ENCODE measurements at places on chromosomes 5 and 9. TPM values are rescaled to one million over a fixed set of nuclear protein-coding genes. Genes with fewer than 3 reads are reported as not detected.

Gene GALNT12
- 25.9 TPM for total RNA-seq

Gene PCDHGA2
- 2.9 TPM for total RNA-seq

DNA sequence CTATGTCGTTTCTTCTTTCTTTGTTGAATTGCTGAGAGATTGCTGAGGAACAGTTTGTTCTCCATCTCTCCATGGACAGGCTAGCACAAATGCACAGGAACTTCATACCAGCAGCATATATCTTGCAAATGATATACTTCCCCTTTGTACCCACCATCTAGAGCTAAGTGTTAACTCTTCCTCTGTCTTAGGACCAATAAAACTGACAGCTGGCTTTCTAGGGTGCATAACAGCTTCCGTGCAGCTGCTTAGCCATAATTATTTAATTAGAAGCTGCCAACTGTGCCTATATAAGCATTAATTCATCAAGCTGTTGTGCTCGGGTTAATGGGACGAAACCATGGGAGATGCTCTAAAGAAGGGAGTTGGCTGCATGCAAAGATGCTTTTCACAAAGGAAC is 38.7 kb downstream of the KCTD16 start:
- no peak overlapping the region for H3K27ac ChIP-seq
- no peaks in the 10 kb centered on the region for H3K27me3 ChIP-seq
- H3K36me3 ChIP-seq = no peaks in the 10 kb centered on the region
- peaks cover 4% of the 10 kb centered on the region for H3K4me1 ChIP-seq
- DNase-seq = no peak

DNA sequence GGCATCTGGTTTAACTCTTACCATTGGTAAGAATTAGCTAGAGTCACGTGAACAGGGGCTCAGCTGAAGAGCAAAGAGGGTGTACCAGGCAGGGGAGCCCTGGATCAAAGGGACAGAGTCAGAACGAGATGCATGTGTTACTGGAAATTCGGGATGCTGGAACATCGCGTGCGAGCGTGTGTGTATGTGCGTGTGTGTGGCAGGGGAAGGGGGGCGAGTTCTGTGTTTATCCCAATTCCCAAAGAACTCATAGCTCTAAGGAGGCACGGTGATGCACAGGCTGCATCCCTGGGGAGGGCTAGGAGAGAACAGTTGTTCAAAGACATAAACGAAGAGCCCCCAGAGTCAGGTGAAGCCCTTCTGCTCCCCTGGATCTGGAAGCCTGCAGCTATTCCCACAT is 353.3 kb downstream of the GADD45G start:
- no peak overlapping the region for H3K4me3 ChIP-seq
- no peaks in the 10 kb centered on the region for H3K36me3 ChIP-seq
- peaks cover 10% of the 10 kb centered on the region for H3K4me1 ChIP-seq
- H3K27me3 ChIP-seq = no peaks in the 10 kb centered on the region
- H3K27ac ChIP-seq = no peak overlapping the region
- no peak for DNase-seq

DNA sequence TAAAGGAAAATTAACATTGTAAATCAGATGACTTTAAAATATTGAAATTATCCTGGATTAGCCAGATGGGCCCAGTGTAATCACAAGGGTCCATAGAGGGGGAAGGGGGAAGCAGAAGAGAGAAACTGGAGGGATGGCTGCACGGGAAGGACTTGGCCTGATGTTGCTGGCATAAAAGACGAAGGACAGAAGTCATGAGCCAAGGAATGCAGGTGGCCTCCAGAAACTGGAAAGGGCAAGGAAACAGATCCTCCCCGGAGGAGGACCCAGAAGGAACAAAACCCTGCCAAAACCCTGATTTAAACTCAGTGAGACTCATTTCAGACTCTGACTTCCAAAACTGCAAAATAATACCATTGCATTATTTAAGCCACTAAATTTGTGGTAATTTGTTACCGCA is 100.2 kb downstream of the ADAMTS2 start:
- DNase-seq = no peak
- H3K4me1 ChIP-seq = no peaks in the 10 kb centered on the region
- no peak overlapping the region for H3K4me3 ChIP-seq
- H3K36me3 ChIP-seq = no peaks in the 10 kb centered on the region
- no peaks in the 10 kb centered on the region for H3K27me3 ChIP-seq

GRCh38 chr9:134174073-134174449 is 9.7 kb upstream of the RNU6ATAC start:
- H3K27ac ChIP-seq = no peak overlapping the region
- H3K4me3 ChIP-seq = no peak overlapping the region
- no peak for DNase-seq
- peaks cover 18% of the 10 kb centered on the region for H3K4me1 ChIP-seq
- no peaks in the 10 kb centered on the region for H3K36me3 ChIP-seq

DNA sequence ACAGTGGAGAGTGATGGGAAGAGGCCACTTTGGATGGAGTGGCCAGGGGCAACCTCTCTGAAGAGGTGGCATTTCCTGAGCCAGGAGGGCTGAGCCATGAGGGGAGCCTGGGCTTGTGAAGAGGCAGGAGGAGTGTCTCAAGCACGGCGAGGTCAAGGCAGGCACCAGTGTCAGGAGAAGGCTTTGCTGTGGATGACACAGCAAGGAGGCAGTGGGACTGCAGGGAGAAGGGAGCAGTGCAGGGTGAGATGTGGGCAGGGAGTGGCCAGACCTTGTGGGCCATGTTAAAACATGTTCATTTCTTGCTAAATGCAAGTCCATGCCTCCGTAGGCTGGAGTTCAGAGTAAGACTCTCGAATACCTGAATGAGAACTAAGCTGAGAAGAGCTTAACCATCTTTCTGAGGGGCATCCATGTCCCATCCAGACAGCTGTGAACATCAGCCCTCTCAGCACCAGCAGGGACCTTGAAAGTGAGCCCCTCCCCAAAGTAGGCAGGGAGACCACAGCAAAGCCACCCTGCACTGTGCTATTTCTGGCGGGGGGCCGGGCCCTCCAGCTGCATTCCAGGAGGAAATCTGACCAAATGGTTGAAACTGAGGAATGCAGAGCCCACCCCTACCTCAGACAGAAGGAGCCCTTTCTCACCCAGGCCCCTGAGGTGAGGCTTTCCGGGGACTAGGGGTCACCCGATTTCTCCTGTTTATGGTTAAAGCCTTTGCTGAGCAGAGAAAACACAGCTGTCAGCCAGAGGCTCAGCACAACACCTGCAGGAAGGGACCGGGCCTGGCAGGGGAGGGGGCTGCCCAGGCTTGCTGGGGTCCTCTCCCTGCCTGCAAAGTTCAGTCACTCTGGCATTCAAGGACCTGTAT is 16.1 kb upstream of the ARSI start:
- H3K4me1 ChIP-seq = peaks cover 59% of the 10 kb centered on the region
- no peaks in the 10 kb centered on the region for H3K27me3 ChIP-seq
- H3K4me3 ChIP-seq = no peak overlapping the region
- no peak for DNase-seq
- H3K36me3 ChIP-seq = no peaks in the 10 kb centered on the region

Data from esophagus squamous epithelium (tissue), 5 donors.